ENCODE measurements at places on chromosomes 6 and 20.
A peak's percentile ranks its signal among the peaks of the same experiment; 100 is the strongest.

- DNase-seq = no peak
These were observed 4.1 kb upstream of the FAM135A start for GRCh38 chr6:70409216-70409615.

DNA sequence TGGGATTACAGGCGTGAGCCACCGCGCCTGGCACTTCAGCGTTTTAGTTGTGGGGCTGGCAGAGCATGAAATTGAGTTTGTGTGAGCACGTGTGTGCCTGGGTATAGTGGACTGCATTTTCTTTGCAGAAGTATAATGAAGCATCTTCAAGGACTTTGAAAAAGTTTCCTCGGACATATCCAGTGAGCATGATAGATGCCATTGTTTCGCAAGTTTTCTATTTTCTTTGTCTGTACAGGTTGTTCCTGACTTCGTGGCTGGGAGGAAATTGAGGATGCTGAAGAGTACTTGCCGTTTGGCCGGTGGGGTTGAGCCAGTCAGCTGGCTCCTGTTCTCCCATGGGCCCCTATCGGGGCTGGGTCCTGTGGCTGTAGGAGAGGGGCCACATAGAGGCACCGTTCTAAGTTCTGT lies 55.9 kb downstream of the RREB1 start:
- DNase-seq = no peak

DNA sequence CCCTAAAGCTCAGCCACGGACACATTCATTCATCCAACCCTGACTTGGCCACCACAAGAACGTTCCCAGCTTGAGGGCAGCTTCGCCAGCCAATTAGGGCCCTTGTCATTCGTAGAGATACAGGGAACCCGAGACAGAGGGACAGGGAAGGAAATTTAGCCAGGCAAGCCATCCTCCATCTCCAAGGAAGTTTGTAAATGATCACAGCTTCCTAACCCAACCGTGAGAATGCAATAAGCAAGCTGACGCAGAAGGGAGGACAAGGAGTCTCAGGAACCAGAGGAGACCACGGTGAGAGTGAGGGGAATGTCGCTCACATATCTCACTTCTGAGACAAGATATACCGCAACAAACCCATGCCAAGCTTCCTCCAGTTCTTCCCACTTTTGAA lies 1.4 kb downstream of the TRAM2 start:
- DNase-seq = no peak

DNA sequence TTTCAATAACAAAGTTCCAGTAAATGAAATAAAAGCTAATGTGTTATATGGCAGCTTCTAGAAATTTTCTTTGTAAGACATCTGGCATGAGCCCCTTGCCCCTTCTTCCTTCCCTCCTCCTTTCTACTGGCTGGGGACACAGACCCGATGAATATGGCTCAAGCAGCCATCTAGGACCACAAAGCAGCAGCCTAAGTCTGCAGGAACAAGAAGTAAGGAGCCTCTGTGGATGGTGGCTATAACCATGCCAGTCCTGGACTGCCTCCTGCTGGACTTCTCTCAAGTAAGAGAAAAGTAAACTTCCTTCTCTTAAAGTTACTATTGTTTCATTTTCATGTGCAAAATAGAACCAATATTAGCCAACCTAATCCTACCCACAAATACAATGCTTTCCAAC lies 114.9 kb upstream of the DST start:
- DNase-seq = no peak

DNA sequence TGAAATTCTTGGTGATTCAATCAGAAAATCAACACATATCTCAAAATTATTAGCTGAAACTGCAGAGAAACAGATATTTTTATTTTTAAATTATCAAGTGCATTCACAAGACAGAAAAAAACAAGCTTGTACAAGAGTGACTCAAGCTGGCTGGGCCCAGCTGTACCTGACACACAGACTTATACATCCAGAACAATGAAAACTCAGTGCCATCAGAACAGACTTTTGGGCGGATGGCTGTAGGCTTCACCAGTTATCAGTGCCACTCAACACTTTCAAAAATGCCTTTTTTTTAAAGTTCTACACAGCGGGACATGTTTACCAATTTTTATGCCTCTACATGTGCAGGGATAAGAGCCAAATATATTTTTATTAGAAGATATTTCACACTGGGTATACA lies 102.8 kb downstream of the MYB start:
- no peak for DNase-seq

GRCh38 chr20:56373942-56374341 lies 15.2 kb downstream of the FAM210B start:
- no peak for DNase-seq

DNA sequence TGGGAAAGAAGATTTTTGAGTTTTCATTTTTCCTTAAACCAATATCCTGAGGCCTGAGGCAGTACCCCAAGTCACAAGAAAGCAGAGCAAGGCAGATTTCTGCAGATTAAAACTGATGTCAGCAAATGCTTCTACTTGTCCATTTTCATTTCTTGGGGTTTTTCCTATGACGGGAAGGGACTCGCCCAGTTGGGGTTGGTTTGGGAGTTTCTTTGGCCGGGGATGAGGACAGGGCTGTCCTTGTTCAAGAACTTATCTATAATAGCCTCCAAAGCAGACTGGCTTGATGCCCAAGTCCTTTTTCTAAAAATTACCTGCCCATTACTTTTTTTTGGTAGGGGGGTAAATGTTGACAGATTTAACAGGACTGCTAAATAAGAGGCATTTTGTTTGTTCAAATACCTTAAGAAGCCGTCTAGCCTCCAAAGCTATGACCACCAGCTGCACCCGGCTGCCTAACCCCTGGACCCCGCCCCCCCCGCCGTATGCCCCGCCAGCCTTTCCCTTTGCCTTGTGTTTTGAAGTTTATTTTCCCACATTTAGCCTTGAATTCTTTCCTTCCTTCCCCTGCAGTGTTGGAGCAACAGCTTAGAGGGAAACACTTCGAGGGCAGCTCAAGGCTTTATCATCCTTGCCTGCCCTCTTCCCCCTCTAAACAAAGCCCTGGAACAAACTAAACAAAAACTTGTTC lies 2.5 kb downstream of the KCNK5 start:
- DNase-seq = no peak

- DNase-seq = peak; percentile 68
These were observed 802 bp upstream of the NRN1 start for GRCh38 chr6:6007366-6008088.

DNA sequence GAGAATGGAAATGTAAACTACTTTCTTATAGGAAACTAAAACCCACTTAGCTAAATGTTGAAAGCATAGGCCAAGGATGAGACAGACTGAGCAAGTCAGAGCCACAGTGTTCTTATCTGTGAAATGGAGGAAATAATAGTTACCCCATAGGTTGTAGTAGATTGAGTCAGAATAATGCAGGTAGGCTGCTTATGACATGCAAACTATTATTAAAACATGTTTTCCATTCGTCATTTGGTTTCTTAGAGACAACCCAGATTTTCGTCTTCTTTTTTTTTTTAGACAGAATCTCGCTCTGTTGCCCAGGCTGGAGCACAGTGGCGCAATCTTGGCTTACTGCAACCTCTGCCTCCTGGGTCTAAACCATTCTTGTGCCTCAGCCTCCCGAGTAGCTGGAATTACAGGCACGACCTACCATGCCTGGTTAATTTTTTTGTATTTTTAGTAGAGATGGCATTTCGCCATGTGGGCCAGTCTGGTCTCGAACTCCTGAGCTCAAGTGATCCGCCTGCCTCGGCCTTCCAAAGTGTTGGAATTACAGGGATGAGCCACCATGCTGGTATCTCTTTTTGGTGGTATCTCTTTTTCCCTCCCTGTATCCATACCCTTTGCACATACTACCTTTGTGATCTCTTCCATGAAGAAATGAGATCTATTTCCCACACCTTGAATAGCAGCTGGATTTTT lies 196.5 kb upstream of the ZNF217 start:
- DNase-seq = no peak

GRCh38 chr6:150576651-150577226 lies 22.9 kb upstream of the PLEKHG1 start:
- DNase-seq = no peak

DNA sequence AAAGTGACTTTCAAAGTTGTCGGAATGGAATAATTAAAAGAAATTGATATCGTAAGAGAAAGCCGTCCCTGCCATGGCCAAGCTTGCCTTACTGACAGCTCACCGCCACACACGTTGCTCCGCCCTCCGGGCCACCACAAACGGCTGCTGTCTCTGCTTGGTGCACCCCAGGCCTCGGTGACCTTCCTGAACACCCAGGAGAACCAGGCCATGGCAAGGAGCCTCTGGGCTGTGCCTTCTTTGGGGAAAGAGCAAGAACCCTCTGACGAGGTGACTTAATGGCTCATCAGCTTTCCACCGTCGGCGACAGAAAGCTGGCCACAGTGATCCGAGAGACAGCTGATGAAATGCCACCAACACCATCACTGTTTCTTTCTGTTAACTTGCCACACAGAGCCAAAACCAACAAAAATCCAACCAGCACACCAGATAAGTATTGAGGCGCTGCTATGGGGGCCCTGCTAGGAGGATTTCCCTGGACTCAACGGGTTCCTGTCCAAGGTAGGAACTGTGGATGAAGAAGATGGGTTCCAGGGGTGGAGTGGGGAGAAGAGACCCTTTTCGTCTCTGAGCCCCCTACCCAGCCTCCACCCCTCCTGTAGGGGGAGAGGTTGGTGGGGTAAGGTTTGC lies 61.4 kb downstream of the NPEPL1 start:
- DNase-seq = no peak

DNA sequence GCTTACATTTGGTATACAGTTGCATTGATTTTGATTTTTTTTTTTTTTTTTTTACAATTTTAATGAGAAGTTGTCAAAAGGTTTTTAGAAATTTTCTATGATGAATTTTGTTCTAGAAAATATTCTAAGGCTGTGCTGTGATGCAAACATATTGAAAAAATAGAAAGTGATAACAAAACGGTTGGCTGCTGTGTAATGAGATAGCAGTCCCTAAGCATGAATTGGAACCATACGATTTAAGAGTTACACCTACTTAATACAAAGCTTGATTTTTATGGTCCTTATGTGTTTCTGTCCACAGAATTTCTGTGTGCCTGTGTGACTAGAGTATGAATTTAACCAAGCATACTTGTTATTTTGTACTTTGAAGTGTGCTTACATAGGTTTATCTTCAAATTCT lies 12.1 kb downstream of the HIVEP1 start:
- DNase-seq = no peak

- peak; percentile 11 for DNase-seq
These were observed 92.7 kb upstream of the SIRPA start for GRCh38 chr20:1802385-1803060.

DNA sequence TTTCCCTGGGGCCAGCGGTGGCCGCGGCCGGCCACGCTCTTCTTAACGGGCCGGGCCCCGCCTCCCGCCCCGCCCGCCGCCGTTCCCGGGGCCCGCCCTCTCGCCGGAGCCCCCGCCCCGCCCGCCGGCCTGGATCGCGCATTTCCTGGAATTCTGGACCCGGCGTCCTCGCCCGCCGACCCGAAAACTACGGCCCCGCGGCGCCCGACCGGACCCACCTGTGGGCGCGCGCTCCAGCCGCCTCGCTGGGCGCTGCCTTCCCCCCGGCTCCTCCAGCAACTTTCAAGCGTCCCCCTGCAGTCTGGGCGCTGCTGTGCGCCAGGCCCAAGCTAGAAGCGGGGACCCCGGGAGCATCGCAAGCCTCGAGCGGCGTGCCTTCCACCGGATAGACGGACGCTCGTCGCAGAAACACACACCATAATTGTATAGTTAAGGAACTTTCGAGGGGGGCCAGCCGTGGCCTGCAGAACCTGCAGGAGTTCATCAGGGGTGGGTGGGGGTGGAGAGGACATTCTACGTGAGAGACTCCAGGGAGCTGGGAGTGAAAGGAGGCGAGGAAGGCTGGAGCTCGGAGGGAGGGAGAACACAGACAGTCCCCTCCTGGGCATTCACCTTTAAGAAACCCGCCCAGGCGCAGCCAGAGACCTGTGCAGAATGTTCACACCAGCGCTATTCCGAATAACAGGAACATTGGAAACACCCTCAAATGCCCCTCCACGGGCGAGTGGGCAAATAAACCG lies at the start of gene ADA:
ADA (minus strand) TSS at position 16 of the 740 bp plus-strand sequence. CDS start 92 bp downstream, outside the sequence.
- DNase-seq = no peak

DNA sequence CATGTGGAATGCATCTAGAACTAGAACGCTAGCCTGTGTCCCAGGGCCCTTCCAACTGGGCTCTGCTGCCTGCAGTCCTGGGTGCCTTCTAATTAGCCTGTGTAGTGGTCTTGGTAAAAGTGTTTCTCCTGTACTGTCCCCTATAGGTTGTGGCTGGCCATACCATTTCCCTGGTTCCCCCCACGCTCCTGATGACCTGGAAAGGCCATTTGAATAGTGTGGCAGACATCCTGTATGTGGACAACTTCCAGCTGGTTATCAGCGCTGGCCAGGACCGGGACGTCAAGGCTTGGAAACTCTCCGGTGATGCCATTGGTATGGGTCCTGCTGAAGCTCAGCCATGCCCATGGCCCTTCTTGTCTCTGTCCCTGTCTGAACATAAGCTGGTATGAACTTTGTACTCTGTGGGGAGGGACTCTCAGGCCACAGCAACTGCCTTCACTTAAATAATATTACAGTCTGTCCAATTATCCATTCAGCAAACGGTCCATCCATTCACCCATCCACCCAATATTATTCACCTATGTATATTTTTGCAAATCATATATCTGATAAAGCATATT lies 60.7 kb downstream of the SUN5 start:
- no peak for DNase-seq

- DNase-seq = peak; percentile 18
These were observed 201.0 kb upstream of the CEP162 start for GRCh38 chr6:84428300-84428907.

GRCh38 chr6:49499623-49500022 lies at the start of gene GLYATL3:
Gene GLYATL3, plus strand, starts transcription at chr6:49499923. Its CDS starts 12,068 bp downstream, at chr6:49511991.
- no peak for DNase-seq

GRCh38 chr6:31094389-31094881 lies 17.9 kb downstream of the C6orf15 start:
- no peak for DNase-seq

- DNase-seq = no peak
These were observed 141.4 kb downstream of the CD83 start for GRCh38 chr6:14258695-14259593.

- DNase-seq = peak; percentile 18
These were observed 38.2 kb downstream of the KIAA1755 start for GRCh38 chr20:38222231-38222922.

DNA sequence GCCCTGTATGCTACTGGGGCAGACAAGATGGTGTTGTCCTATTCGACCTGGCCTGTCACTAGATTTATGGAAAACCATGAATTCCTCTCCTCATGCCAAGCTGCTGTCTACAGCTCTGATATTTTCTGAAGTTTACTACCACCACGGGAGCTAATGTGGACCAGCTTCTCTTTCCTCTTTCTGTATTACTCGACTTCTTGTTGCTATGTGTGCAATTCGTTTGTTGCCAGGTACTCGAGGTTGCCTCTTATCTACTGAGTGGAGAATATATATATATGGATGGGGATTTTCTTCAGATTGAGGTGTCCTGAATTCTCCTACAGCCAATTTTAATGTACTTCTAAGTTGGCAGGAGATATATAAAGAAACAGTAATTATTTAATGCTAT lies 34.7 kb downstream of the MAN1A1 start:
- DNase-seq = no peak

Measured in NCI-H1436 (cell line).